Aorta (tissue), 5 donors: ENCODE measurements at places on chromosomes 2 and 18.

GRCh38 chr2:146366276-146366675, 1478.6 kb upstream of the ACVR2A start:
- DNase-seq: no peak
- H3K27ac ChIP-seq: no peak overlapping the region
- H3K4me1 ChIP-seq: no peaks in the 10 kb centered on the region

DNA sequence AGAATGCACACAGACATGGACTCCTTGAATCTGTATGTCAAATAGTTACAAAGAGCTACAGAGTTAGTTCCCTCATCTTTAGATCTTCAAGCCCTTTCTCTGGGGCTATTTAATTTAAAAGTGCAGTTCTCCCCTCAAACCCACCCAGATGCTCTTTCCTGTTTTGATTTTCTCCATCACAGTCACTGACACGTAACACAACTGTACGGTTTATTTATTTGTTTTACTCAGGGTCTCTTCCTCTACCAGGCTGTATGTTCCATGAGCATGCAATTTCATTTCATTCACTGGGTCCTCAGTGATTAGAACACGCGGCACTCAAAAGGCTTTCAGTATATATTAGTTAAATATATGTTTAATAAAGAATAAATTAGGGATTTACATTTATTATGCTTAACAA, 94.7 kb downstream of the DOCK10 start:
- DNase-seq: no peak
- peaks cover 16% of the 10 kb centered on the region for H3K4me1 ChIP-seq
- H3K27me3 ChIP-seq: no peaks in the 10 kb centered on the region
- H3K36me3 ChIP-seq: no peaks in the 10 kb centered on the region
- H3K4me3 ChIP-seq: no peak overlapping the region

- no peak overlapping the region for H3K4me3 ChIP-seq
- DNase-seq: no peak
- H3K27me3 ChIP-seq: no peaks in the 10 kb centered on the region
- no peaks in the 10 kb centered on the region for H3K4me1 ChIP-seq
- H3K36me3 ChIP-seq: no peaks in the 10 kb centered on the region
Measured at GRCh38 chr2:74181739-74182138, 3.1 kb upstream of the MOB1A start.

- no peaks in the 10 kb centered on the region for H3K27me3 ChIP-seq
- H3K4me1 ChIP-seq: no peaks in the 10 kb centered on the region
- H3K4me3 ChIP-seq: no peak within 1 kb of the TSS
- no peaks in the 10 kb centered on the region for H3K36me3 ChIP-seq
Measured at GRCh38 chr2:168801961-168802858, at the start of gene NOSTRIN. Gene NOSTRIN, plus strand, starts transcription at chr2:168802637. Its CDS starts 10 bp downstream, at chr2:168802647.

DNA sequence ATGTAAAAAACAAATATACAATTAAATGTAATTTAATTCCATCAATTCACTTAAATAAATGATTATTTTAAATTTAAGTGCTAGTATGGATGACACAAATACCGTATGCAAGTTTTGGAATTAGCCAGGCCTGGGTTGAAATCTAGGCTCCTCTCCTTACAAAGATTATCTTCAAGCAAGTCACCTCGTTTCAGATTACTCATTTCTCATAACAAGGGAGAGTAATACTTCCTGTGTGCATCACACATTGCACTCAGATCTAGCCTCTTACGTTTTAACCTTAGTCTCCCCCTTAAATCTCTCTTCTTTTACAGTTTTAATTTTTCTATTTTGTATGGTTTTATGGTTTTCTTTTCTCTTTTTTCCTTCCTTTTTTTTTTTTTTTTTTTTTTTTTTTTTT, 1475.9 kb upstream of the NXPH2 start:
- H3K27ac ChIP-seq: no peak overlapping the region
- H3K36me3 ChIP-seq: no peaks in the 10 kb centered on the region
- DNase-seq: no peak
- no peaks in the 10 kb centered on the region for H3K27me3 ChIP-seq
- H3K4me3 ChIP-seq: no peak overlapping the region
- no peaks in the 10 kb centered on the region for H3K4me1 ChIP-seq

DNA sequence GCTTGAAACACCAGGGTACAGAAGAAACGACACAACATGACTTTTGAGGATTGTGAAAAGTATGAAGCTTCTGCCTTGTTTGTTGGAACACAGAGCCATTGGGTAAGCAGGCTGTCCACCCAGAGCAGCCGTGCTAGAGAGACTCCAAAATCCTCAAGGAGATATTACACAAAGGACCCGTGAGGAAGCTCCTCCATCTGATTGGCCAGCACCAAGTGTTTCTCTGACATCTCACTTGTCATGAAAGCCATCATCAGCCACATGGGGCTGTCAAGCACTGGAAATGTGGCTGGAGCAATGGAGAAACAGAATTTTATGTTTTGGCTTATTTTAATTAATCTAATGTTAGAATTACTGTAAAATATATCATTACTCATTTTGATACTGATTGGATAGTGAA, 29.8 kb upstream of the LDAH start:
- DNase-seq: no peak
- H3K4me1 ChIP-seq: no peaks in the 10 kb centered on the region
- H3K36me3 ChIP-seq: no peaks in the 10 kb centered on the region
- H3K27me3 ChIP-seq: no peaks in the 10 kb centered on the region
